GM23338 (cell line): ENCODE measurements at places on chromosomes 2 and 18.
A peak's percentile ranks its signal among the peaks of the same experiment; 100 is the strongest.

DNA sequence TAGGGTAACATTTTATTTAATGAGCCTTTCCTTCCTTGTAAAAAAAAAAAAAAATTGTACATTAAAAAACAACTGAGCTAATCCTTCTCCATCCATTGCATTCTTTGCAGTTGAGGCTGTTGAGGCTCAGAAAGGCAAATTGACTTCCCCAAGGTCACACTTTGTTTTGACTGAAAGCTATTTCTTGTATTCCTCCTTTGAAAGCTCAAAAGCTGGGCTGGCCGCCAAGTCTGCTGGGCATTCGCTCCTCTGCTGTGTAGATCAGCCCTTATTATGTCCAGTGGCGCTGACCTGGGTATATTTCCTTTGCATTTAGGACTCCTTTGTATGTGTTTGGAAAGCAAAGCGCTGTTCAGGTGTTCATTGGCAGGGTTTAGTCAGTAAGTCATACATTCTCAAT lies 44.0 kb downstream of the SGPP2 start:
- H3K27ac ChIP-seq = no peak overlapping the region
- no peaks in the 10 kb centered on the region for H3K27me3 ChIP-seq
- no peak overlapping the region for H3K4me3 ChIP-seq

DNA sequence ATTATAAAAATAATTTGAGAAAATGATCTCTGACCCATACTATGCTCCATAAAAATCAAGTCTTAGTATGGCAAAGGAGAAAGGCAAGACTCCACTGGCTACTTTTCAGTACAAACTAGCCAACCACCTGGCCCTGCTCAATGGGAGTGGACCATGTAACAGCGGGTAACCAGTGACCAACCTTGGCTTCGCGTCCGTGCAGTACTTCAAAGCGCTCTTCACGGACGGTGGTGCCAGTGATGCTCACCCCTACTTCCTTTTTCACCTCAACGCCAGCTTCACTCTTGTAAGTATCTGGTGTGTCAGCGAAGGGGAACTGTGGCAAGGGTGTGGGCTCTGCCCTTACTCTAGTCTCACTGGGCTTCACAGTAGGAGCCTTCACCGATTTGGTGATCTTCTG lies 23.3 kb downstream of the TTN start:
- no peak overlapping the region for H3K27ac ChIP-seq
- no peak overlapping the region for H3K4me3 ChIP-seq
- no peaks in the 10 kb centered on the region for H3K27me3 ChIP-seq
- DNase-seq = no peak

- no peaks in the 10 kb centered on the region for H3K27me3 ChIP-seq
- H3K4me1 ChIP-seq = no peaks in the 10 kb centered on the region
- H3K36me3 ChIP-seq = no peaks in the 10 kb centered on the region
- no peak overlapping the region for H3K4me3 ChIP-seq
Measured at GRCh38 chr2:102789349-102790090, 27.7 kb downstream of the TMEM182 start.

GRCh38 chr2:61074100-61074499 lies 8.4 kb downstream of the SANBR start:
- H3K4me3 ChIP-seq = no peak overlapping the region
- no peak for DNase-seq
- no peaks in the 10 kb centered on the region for H3K4me1 ChIP-seq
- peaks cover 8% of the 10 kb centered on the region; the same call in 1 of the 2 replicates for H3K36me3 ChIP-seq

GRCh38 chr18:50283469-50284209 lies 2.3 kb upstream of the MBD1 start:
- H3K4me1 ChIP-seq = peaks cover 9% of the 10 kb centered on the region
- no peak overlapping the region for H3K27ac ChIP-seq
- no peaks in the 10 kb centered on the region for H3K27me3 ChIP-seq
- H3K4me3 ChIP-seq = no peak overlapping the region
- H3K36me3 ChIP-seq = no peaks in the 10 kb centered on the region

DNA sequence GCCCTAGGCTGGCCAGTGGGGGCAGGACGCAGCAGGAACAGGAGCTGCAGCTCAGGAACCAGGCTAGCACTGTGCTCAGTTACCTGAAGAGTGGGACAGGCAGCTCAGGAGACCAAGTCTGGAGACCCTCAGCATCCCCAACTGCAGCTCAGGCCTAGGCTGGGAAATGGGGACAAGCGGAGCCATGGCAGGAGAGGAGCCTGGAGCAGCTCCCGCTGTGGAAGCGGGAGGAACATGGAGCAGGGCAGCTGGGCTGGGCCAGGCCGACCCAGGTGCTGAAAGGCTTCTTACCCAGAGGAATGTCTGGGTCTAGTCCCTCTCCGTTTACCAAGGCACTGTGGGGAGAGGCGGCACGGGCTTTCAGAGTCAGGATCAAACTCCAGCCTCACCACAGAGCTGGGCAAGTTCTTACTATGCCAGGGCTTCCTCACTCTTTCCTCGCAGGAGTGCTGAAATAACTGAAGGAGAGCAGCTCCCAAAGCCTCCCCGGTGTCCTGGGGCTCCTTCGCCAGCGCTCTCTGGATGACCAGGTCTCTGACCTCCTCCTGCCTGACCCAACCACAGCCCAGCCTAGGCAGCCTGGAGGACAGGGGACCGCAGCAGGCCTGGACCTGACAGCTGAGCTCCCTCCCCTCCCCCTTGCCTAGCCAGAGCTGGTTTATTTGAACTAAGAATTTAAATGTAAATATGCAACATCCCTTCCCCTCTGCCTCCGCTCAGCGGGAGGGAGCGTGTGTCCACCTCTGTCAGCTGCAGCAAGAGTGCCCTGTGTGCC lies 247.8 kb upstream of the SIX2 start:
- peak overlapping the region; percentile 2; the same call in 1 of the 2 replicates for H3K4me3 ChIP-seq
- H3K36me3 ChIP-seq = no peaks in the 10 kb centered on the region
- no peak overlapping the region for H3K27ac ChIP-seq
- peak; percentile 57 for DNase-seq
- H3K4me1 ChIP-seq = peaks cover 43% of the 10 kb centered on the region

GRCh38 chr2:45826884-45827635 lies 175.6 kb downstream of the PRKCE start:
- no peak overlapping the region for H3K27ac ChIP-seq
- no peak overlapping the region for H3K4me3 ChIP-seq
- DNase-seq = no peak

DNA sequence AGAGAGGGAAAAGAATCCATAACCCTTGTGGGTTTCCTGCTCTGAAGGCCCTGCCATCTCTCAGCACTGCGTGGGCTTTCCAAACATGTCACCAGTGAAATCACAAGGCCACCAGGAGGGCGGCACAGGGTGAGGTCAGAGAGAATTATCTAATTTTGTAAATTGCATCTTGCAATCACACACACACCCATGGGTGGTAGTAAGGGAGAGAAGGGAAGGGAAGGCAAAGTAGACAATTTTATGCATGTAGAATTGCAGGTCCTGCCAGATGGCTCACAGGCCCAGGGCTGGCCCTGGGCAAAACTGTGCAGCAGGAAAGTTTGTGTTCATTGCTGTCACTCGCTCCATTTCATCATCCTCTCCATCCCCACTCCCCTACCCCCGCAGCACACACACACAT lies 21.0 kb upstream of the ZBTB7C start:
- no peak overlapping the region for H3K27ac ChIP-seq
- H3K27me3 ChIP-seq = peaks cover 4% of the 10 kb centered on the region; the same call in 1 of the 2 replicates
- H3K4me1 ChIP-seq = no peaks in the 10 kb centered on the region
- no peak overlapping the region for H3K4me3 ChIP-seq
